ENCODE measurements at places on chromosomes 7 and 10.

- DNase-seq = peak; percentile 76
These were observed 9.3 kb upstream of the TET1 start for GRCh38 chr10:68550747-68551411.

DNA sequence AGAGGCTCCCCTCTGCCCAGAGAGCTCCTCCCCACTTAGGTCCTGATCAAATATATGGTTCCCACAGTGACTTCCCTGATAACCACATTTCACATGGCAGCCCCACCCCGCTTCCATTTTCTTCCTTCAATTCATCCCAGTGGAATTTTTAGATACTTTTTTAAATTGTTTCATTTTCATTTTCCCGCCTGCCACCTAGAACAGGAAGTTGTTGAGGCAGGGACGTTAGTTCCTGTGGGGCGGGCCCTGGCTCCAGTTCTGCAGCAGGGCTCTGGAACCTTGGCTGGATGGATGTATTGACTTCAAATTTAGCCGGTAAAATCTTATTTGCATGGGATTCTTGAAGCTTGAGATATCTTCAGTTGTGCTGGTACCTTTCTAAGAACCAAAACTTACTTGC is 226.6 kb downstream of the PAXIP1 start:
- DNase-seq = no peak

DNA sequence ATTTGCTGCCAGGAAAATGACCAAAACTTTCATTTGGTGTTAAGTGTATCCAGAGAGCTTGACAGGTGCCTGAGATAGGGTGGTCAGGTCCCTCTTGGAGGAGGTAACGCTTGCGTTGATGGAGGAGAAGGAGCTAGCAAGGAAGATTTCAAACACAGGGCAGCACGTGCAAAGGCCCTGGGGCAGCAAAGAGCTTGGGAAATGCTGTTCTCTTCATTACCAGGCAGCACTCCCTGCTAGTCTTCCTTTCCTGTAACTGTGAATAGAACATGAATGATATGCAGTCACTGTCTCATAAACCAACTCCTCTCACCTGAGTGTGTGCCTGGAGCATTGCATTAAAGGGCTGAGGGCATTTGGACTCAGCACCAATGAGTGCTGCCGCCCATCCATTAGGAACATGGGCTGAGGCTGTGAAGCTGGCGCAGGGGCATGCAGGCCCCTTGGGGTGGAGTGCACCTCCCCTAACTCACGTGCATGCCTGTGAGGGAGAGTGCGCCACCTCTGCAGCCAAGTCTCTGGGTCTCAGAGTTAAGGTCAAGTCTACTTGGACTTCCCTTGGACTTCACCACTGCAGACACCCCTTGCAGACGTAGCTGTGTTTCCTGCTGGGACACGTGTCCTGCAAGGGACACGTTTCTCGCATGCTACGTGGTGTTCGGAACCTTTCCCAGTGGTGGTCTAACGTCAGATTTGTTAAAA is 136.8 kb downstream of the PAXIP1 start:
- no peak for DNase-seq

DNA sequence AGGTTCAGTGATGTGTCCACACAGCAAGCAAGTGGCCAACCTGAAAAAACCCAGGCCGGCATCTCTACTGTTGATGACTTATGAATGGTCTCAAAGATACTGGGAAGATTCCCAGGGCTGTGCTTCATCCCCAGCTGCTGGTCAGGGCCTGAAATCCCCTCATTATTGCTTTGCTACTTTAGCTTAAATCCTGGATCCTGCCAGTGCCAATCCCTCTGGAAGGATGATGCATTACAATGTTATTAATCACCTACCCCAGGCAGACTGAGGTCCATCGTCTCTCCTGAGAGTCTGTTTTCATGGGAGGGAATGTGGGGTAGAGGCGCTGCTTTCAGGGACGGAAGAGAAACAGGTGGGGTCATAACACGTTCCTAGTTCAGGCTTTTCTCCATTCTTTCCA is 371.6 kb downstream of the RPS24 start:
- no peak for DNase-seq

- DNase-seq = peak; percentile 56
These were observed 1.2 kb downstream of the SLC4A2 start for GRCh38 chr7:151060416-151061212.

All from hepatocyte (in vitro differentiated cells).